ENCODE measurements at places on chromosomes 4 and X.

DNA sequence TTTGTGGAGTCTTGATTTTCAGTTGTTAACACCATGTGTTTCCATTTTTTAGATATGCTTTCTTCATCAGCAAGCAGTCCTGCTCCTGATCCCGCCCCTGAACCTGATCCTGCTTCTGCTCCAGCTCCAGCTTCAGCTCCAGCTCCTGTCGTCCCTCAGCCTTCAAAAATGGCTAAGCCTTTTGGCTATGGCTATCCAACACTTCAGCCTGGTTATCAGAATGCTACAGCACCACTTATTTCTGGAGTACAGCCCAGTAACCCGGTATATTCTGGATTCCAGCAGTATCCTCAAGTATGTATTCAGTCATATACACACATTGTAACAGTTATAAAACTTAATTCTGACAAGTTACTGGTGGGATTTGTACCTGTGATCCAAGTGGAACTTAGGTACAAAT lies 60.9 kb downstream of the SEC24B start:
- DNase-seq = no peak

DNA sequence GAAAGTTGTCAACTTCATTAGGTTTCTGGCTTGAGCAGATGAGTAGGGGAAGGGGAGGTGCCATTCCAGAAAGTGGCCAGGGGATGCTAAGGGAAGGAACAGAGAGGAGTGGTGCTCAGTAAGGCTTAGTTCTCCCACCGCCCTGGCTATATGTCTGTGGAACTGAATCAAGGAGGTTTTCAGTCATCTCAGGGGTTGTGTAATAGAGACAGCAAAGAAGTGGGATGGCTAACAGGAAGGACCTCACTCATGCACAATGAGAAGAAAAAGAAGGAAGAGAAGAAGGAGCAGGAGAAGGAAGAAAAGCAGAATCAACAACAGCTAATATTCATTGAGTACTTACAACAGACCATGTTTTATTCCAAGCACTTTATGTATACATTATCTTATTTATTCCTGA lies 368.7 kb downstream of the MID1IP1 start:
- no peak for DNase-seq

- DNase-seq = no peak
Measured at GRCh38 chr4:53088152-53088551, 226.0 kb downstream of the RASL11B start.

DNA sequence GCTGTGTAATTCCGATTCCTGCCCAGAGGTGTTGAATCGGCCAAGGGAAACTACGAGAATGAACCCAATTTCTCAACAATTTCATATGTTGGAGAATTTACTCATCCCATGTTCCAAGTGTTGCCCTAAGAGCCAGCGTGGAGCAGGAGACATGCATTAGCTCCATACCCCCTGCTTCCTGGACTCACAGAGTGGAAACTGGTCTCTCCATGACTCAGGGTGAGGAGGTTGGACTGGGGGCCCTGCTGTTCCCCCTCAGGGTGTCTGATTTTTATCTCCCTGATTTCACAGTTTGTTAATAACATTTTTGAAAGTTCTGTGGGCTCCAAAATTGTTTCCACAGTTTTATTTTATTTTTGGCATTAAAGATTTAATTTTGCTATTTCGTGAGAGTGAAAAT lies 183.0 kb upstream of the SFRP2 start:
- DNase-seq = no peak

- DNase-seq = no peak
Measured at GRCh38 chr4:79088946-79089691, 149.9 kb upstream of the PAQR3 start.

DNA sequence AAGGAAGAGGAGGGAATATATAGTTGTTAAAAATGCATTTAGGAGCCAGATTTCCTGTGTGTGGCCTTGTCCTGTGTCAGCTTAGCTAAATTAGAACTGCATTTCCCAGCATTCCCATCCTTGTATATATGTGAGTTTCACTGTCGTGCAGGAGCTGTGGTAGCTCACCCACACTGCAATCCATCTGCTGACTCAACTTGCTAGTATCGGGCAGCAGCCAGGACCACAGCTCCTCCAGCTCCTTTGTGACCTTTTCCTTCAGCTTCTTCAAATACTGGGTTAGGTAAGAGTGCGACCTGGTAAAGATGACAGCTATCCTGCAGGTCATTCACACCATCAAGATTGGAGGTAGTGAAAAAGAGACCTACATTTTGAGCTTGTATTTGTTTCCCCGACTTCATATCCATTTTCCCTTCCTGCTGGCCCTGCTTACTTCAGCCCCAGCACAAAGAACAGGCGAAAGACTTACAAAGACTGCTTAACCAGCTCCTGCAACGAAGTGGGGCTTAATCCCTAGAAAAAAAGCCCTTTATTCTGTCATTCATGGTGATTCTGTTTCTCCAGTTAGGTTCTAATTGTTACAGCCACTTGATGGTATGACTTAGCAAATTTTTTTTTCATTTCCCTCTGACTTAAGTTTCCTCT lies 11.4 kb downstream of the ASIC5 start:
- peak; percentile 31 for DNase-seq

DNA sequence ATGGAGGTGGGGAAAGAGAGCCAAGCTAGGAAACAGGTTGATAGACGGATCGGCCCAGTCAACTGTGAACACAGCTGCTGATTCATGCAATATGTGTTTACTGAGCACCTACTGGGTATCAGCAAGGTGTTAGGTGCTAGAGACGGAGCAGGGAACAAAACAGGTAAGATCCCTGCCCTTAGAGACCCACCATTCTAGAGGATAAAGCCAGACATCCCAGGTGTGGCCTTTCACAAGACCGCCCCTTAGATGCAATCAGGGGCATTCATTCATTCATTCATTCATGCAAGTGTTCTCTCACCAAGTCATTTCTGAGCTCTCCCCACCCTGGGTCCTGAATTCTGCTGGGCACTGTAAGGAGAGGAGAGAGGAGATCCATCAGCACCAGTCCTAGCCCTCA lies 20.2 kb upstream of the MTM1 start:
- no peak for DNase-seq

DNA sequence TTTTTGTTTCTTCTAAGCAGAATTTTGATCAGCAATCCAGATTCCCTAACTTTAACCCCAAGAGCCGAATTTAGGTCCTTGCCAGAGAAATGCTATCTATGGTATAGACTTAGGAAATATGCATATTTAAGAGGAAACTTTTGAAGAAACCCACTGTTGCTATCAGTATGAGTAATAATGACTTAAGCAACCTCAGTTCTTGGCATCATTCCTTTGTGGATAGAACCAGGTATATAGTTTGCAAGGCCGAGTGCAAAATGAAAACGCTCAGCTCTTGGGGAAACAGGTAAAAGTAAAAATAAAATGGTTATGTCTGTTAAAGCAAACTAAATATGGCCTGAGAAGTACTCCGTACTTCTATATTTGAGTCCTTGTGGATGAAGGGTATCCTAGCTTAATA lies 78.1 kb downstream of the ARSF start:
- DNase-seq = no peak

DNA sequence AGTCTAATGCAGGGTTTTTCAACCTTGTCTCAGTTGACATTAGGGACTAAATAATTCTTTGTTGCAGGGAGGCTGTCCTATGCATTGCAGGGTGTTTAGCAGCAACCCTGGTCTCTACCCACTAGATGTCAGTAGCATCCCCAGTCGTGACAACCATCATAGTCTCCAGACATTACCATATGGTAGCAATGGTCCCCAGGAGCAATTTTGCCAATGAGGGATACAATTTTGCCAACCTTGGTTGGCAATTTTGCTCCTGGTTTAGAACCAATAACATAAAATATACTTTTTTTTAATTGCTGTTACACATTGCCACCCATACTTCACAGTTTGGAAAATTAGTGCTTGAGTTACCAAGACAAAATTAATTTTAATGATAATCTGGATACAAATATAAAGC lies 6.0 kb downstream of the EREG start:
- peak; percentile 55 for DNase-seq

DNA sequence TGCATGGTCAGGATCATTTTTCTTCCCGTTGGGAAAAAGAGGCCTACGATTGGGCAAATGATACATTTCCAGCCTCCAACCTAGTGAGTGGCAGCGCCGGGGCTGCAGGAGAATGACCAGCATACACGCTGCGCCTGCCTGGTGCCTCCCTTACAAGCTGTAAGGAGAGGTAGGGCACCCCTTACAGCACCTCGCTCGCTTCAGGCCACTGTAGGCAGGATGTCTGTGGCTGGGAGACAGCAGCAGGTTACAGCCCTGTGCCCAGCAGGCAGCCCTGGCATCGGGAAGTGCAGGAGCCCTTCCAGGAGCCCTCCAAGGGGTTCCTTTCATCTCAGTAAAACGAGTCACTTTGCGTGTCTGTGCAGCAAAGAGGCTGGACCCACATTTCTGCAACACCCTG lies 88.4 kb downstream of the EVC start:
- DNase-seq = no peak

GRCh38 chr4:1684506-1685234 lies 557 bp upstream of the FAM53A start:
- no peak for DNase-seq

GRCh38 chr4:61934198-61934597 lies 734.1 kb downstream of the ADGRL3 start:
- DNase-seq = peak; percentile 5

DNA sequence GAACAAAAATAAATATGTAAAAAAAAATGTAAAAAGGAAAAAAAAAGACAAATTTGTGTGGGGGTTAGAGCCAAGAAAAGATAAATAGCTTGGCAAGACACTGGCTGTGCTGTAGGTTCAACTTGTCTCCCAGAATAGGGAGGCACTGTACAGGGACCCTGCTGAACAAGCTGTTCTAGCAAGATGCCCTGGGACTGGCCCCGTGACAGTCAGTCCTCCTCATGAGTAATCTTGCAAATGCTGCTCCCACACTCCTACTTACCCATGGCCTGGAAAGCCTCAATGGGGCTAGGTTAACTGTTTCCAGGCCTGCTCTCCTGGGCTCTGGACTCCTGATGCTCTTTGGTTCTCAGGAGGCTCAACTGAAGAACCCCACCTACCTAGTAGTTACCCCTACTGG lies 106.8 kb downstream of the ATG4A start:
- DNase-seq = no peak

GRCh38 chr4:163042306-163042705 lies 124.4 kb downstream of the NAF1 start:
- no peak for DNase-seq

DNA sequence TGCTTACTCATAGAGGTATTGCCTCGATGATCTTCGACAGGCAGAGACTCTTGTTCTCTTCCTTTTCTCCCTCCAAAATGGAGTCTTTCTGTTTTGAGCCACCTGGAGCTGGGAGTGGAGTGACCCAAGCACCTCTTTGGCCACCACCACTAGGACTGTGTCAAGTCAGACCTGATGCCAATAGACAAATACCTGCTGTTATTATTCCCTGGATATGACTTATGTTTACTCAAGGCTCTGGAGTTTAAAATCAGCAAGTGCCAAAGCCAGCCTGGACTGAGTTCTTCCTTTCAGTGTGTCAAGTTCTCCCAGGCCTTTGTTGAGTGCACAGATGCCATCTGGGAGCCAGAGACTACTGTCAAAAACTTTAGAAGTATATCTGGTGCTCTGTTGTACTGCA lies 130.2 kb upstream of the SLC6A14 start:
- no peak for DNase-seq

DNA sequence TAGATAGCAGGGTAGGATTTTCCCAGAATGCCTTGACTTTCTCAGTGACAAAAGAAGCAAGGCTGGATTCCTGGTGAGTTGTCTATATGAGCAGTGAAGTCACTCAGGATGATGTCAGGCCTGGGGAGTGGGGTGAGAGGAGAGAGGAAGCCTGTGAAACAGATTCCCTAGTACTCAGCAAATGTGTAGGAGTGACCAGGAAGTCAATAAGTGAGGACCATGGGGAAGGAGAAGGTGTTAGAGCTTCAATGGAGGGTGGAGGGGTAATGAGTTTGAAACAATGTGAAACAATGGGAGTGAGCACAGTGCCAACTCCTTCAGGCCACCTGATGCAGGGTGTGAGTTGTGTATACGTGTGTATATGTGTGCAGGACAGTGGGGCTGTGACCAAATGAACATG lies 2.4 kb upstream of the SLC9A6 start:
- no peak for DNase-seq

GRCh38 chrX:11341274-11342201 lies 48.3 kb downstream of the AMELX start:
- DNase-seq = peak; percentile 81

- peak; percentile 45 for DNase-seq
Measured at GRCh38 chr4:52102587-52102986, 51.5 kb downstream of the SPATA18 start.

All from fibroblast of skin of right quadriceps (primary cell).